ENCODE measurements at places on chromosomes 4 and X.

GRCh38 chr4:112279882-112280315 is 5.8 kb downstream of the TIFA start:
- no peak for DNase-seq

DNA sequence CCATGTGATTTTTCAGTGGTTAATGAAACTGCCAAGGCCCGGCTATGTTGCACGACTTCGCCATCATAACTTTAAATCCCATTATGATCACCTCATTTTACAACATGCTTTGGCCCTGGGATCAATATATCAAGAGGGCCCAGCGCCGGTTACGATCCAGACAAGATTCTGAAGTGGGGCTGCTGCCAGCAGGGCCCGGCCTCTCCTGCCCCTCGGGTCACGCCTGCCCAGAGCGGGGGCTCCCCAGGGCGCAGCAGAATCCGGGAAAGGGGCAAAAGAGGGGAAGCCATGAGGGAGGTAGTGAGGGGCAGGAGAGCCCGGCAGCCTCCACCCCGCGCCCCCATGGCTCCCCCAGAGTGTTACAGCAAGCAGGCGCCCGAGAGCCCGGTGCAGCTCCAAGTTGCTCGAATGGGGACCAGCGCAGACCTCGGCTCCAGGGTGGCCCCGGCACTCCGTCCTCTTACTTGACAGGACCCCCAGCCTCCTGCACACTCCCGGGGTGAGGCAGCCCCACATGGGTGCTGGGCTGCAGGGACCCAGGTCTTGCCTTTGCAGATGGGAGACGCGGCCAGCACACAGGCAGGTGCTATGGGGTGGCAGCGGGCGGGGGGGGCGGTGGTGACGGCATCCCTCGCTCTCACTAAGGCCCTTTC is 129.8 kb upstream of the NKX1-1 start:
- no peak for DNase-seq

DNA sequence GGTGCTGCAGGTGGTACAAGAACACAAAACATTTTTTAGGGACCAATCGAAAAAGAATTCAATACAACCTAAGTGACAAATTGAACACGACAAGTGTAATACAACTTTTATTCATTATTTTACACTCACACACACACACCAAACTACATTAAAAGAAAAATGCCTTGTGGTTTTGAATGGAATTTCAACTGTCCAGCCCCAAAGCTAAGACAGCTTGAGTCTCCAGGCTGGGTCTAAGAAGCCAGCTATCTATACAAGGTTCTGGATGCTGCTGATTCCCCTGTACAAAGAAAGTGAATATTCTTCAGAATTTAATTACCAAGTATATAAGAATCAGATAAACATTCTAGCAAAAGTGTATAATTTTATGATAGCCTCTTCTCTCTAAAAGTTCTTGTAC is 118.2 kb downstream of the PPP3CA start:
- DNase-seq = no peak

DNA sequence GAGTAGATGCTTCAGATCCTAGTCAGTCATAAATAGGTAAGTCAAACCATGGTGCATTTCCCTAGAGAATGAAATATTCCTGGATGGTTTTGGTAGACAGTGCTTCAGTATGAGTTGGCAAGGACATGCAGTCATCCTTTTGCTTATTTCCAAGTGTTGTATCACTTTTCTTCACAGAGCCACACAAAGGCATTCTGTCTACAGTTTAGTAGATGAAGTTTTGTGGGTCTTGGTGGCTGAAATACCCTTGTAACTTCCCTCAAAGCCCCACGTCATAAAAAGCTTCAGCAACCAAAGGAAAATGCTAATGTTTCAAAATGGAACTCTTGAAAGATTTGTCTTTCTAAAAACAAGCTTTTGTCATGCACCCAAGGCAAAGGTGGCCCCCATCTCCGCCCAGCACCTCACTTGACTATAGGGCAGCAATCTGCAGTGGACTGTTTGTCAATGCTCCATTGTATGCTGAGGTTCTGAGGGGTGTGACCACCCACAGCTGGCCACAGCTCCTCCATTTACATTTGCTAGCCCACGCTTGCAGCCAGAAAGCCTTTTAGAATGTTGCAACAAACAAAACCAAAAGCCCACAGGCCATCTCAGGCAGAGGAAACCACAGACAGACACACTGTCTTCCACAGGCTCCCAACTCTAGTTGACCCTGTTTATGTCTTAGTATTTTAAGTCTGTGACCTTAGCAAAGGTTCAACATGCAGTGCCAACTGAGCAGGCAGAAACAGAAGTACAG is 87.1 kb upstream of the FAM9C start:
- DNase-seq = no peak

DNA sequence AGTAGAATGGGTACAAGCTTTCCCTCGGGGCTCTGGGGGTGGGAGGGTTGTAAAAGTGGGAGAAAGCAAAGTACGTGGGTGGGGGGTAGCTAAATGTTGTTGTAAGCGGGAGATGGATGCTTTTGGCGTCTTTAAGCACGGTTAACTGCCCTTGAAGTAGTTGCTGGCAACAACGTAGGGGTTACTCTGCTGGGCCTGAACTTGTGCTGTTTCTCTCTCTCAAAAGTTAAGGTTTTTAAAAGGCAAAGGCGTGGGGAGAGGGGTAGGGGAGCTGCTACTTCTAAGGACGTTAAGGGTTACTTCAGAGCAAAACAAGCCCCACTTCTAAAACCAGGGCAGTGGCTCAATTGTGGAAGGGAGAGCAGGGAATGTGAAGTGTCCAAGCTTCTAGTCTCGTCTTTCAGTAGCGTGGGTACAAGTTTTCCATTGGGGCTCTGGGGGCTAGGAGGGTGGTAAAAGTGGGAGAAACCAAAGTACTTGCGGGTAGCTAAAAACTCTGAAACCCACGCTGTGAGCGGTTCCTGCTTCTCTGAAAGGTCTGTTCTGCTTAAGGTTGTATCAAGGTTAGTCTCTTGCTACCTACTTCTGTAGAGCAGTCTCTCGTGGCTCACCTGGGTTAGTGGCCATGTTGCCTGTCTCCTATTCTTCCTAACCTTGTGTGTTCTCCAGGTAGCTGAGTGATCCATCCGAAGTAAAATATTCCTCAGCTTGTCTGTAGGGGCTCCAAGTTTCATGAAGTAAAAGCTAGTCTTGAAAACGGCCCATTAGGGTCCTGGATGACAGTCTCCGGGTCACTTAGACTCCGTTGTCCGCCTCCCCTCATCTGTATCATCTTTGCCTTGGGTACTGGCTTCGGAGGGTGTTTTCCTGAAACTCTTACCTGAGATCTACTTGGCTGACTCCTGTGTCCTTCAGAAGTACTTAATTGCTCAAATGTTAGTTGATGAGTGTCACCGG is 1.7 kb upstream of the WDR1 start:
- DNase-seq = no peak

DNA sequence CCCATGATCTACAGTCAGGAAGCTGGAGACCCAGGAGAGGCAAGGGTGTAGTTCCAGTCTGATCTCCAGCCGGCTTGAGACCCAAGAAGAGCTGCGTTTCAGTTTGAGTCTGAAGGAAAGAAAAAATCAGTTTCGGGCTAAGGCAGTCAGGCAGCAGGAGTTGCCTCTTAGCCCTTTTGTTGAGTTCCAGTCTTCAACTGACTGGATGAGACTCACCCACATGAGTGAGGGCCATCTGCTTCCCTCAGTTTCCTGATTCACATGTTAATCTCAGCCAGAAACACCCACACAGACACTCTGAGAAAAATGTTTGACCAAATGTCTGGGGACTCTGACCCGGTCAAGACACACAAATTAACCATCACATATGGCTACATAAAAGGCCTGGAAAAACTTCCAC is 73.6 kb upstream of the ELOVL6 start:
- no peak for DNase-seq

DNA sequence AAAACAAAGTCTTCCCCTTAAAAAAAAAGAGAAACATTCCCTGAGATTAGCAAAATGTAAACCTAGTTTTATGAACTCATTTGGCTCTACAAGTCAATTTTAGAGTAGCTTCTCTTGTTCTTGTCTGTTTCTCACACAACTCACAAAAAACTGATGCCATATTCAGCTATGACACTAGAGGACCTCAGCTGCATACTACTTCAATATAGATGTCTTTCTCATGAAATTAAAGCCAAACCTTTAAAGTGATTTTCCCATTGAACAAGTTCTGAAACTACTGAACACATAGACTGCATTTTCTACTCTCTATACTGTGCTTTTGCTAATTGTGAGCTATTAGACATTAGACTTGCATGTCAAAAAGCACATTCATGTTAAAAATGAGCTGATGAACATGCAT is 49.8 kb downstream of the TBCK start:
- DNase-seq = no peak

DNA sequence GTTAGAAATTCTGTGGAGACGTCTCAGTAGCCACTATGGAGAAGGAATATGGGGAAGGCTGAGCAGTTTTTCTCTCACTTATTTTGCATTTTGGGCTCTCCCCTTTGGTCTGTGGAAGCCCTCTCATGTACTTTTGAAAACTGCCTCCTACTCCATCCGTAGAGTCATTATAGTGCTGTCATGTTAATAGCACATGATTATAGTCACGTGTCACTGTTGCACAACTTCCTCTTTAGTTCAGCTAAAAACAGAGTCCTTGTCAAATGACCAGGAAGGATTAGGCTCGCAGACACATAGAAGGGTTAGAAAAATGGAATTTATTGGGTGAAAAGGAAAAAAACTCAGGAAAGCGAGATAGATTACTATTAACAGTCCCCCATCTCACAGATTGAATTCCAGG is 258.2 kb upstream of the CXorf51A start:
- no peak for DNase-seq

DNA sequence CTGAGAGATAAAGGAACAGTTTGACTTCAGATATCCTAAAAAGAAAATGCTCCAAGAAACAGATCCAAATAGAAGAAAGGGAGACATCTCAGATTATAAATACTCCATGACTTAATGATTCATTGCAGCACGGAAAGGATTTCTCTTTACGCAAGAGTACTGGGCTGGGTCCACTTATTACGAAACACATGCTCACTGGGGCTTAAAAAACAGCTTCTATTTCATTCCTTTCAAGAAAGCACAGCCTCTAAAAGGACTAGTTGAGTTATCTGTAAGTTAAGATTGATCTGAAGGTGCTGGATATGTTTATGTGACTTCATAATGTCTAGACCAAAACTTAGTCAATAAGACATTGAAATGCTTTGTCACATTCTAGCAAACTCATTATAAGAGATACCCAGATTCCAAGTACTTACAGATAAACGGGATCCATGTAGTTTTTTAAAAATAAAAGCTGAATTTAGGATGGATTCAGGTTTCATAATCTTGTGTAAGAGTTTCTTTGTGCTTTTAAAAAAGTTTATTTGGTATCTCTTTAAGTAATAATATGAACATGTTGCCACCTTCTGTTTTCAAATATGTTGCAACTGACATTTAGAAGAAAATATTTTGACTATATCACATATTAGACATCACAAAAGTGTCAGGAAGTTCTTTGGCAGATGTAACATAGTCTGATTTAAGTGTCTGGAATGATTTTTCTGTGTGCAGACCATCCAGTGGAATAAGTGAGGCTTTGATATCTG is 109.5 kb upstream of the MYOZ2 start:
- DNase-seq = no peak

DNA sequence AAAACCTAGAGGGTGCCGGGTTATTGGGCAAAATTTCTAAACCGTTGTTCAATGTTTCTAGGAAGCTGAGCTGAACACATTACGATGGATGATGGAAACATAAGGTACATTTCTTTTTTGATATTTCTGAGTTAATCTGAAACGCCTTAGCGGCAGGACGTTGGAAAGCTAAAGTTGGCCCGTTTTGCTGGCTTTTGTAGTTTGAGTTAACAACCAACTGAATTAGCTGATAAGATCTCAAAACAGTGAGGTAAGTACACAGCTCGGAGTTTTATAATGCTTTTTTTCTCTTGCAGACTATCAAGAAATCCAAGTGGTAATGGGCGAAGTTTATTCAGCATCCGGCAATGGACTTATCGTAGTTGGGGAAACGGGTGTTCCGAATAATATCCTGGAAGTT is 73.5 kb downstream of the PRSS12 start:
- DNase-seq = no peak

GRCh38 chr4:43782391-43782790 is 666.2 kb downstream of the KCTD8 start:
- DNase-seq = no peak

Measured in stimulated activated CD8-positive, alpha-beta memory T cell treated with anti-CD3 and anti-CD28 coated beads, Interleukin-4, amount 100 ng/mL, for 4 hours (primary cell).